ENCODE measurements at places on chromosomes 7 and 10.

DNA sequence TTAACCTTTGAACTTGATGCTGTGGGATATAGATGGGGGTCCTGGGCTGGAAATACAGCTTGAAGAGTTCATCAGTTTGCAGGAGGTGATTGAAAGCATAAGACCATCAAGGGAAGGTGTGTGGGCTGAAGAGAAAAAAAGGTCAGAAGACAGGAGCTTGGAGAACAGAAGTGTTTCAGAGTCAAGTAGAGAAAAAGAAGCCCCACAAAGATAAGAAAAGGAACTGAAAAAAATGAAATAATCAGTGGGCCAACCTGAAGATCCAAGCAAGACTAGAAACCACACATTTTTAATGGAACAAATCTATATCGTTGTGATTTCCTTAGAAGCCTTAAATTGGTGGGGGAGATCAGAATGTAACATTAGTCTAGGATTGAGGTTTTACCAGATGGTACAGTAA is 22.5 kb downstream of the ZEB1 start:
- DNase-seq, result no peak

- no peak for DNase-seq
These were observed 2.0 kb upstream of the SFTPA1 start for GRCh38 chr10:79608505-79609375.

DNA sequence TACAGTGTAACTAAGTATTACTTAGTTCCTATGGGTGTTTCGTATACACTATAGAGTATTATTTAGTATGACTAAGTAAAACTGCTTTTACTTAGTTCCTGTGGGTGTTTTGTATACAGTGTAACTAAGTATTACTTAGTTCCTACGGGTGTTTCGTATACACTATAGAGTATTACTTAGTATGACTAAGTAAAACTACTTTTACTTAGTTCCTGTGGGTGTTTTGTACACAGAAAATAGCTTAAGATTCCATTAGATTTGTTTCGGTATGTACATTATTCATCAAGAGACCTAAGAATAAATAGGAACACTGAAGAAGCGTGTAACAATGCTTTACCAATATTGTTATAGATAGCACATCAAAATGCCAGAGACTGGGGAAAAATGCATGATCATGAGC is 25.0 kb downstream of the IGF2BP3 start:
- no peak for DNase-seq

DNA sequence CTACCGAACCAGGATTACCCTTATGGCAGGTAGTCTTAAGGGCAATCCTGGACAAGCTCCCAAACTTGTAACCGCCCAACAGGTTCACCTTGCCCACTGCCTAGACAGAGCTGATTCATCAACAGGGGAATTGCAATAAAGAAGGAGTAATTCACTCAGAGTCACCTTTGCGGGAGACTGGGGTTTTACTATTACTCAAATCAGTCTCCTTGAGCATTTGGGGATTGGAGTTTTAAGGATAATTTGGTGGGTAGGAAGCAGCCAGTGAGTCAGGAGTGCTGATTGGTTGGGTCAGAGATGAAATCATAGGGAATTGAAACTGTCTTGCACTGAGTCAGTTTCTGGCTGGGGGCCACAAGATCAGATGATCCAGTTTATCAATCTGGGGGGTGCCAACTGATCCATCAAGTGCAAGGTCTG is 25.3 kb downstream of the HK1 start:
- DNase-seq, result no peak

GRCh38 chr10:112622786-112623185 is 175.8 kb downstream of the VTI1A start:
- no peak for DNase-seq

DNA sequence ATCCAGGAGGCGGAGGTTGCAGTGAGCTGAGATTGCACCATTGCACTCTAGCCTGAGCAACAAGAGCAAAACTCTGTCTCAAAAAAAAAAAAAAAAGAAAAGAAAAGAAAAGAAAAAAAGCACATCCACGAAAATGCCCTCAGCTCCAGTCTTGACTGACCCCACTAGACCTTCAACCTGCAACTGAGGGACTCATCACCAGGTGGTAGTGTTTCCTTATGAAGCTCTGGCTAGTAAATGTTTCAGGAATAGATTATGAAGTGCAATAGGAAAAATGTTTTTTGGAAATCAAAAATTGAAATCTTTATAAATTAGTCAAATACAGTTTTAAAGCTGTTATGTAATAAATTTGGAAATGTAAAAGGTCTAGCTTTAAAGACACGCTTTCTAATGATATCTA is 22.4 kb downstream of the TLL2 start:
- DNase-seq, result no peak

GRCh38 chr7:87806150-87806549 is 70.0 kb downstream of the SLC25A40 start:
- no peak for DNase-seq

- no peak for DNase-seq
These were observed 48.8 kb upstream of the RASGEF1A start for GRCh38 chr10:43315535-43316207.

- DNase-seq, result no peak
These were observed 449.7 kb upstream of the KLF6 start for GRCh38 chr10:4234661-4235060.

DNA sequence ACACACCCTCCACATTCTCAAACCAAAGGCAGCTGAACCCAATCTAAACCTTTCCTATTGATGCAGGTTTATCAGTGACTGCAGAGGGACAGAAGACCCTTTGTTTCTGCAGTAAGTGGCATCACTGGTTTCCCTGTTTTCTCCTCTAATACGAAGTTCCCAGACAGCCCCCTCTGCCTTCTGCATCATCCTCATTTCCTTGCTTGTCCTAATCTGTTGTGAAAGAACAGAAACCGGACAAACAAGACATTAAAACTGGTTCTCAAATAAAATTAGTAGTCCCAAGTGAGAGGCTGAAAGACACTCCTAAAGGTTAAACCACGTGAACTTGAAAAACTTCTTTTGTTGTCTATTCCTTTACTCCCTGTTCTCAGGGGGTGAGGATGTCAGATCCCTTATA is 10.1 kb upstream of the ADRB1 start:
- no peak for DNase-seq

- no peak for DNase-seq
These were observed 1.0 kb upstream of the KIAA1549 start for GRCh38 chr7:138982204-138982623.

GRCh38 chr10:46282842-46283574 is 3.8 kb upstream of the ANTXRL start:
- DNase-seq, result no peak

GRCh38 chr10:13092291-13093102 is 7.5 kb upstream of the OPTN start:
- DNase-seq, result no peak

- DNase-seq, result no peak
These were observed 1106.8 kb upstream of the LRRTM3 start for GRCh38 chr10:65818990-65819389.

- DNase-seq, result no peak
These were observed 30.7 kb upstream of the ANTXRL start for GRCh38 chr10:46255801-46256747.

GRCh38 chr7:123977081-123977480 is 52.0 kb downstream of the SPAM1 start:
- no peak for DNase-seq

DNA sequence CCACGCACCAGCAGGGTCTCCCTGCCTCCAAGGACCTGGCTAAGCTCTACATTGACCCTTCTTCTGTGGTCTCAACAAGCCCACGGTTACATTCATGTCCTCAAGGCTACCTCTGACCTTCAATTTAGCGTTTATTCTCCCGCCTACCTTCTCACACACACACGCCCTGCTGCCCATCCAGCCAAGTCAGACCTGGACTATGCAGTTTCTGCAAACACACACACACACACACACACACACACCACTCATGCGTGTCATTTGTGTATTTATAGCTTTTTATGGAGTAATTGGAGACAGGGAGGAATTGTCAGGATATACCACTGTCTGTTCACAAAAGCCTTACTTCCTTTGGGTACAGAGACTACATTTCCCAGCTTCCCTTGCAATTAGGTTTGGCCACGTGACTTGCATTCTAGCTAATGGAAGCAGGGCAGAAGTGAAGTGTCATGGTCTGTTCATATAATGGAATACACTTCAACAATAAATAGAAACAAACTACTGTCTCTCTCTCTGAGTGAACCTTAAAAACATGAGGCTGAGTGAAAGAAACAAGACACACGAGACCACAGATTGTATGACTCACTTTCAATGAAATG is 53.8 kb upstream of the CPXM2 start:
- DNase-seq, result no peak

- peak; percentile 42 for DNase-seq
These were observed 35.2 kb downstream of the SGCE start for GRCh38 chr7:94620703-94621118.

- DNase-seq, result no peak
These were observed 13.9 kb downstream of the FIGNL1 start for GRCh38 chr7:50436133-50436806.

DNA sequence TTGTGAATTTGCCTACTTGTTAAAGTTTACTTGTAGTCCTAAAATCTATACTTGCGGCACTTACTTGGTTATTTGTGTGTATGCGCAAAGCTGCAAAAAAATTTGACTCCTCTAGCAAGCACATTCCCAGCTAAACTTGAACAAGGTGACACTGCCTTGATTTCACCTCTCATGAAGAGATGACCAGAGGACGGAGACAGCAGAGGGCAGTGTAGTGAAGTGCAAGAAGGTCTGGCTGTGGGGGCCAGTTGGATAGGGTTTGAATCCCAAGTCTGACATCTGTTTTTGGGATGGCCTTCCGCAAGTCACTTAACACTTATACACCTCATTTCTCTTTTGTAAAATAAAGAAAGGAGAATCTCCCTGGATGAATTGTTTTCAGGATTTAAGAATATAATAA is 15.7 kb downstream of the SLK start:
- no peak for DNase-seq

- DNase-seq, result no peak
These were observed 8.6 kb downstream of the ADRB1 start for GRCh38 chr10:114052255-114052654.

GRCh38 chr10:71293446-71294084 is 25.5 kb upstream of the SLC29A3 start:
- DNase-seq, result no peak

GRCh38 chr10:97713339-97713825 is at the start of gene MARVELD1:
Gene MARVELD1, plus strand, starts transcription at chr10:97713730. Its CDS starts 147 bp downstream, at chr10:97713877.
- DNase-seq, result peak; percentile 71

DNA sequence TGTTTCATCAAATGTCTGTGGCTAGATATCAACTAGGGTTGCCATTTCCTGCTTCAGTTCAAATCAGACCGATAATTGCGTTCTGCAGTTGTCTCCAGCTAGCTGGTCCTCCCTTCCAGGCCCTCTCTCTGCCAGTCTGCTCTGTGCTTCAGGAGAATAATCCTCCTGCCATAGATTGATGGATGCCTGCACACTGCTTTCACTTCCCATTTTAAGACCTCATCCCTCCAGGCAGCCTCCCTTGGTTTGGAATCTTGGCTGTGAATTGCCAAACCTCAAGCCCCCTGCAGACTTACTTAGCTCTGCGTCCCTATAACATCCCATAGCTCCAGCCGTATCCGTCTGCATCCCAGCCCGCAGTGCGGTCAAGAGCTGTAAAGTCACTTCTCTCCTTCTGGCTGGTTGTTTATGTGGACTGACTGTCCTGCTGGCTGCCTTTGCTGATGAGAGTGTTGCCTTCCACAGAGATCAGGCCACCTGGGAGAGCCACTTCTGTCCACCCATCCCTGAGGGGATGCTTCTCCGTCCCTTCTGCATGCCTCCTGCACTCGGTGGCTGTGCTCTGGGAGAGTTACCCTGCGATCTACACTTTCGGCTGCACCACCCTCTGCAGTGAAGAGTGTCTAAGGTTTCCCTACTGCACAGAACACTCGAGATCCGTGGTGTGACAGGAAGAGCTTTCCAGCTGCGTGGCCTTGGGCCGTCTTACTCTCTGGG is 22.4 kb upstream of the KLF6 start:
- DNase-seq, result no peak

DNA sequence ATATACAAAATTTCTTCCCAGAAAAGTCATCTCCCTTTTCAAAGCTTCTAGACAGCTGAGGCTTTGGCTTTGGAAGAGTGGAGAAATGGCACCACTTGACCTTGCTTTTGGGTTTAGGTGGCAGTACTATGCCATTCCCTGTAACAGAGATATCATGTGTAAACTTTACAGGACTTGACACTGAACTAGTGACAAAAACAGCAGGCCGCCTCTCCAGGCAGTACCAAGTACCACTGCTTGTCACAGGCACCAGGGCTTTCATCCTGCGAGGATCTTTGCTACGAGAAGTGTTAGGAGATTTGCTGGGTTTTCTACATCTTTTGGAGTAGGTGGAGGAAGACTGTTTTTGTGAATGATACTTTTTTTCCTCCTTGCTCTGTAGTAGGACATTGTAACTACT is 32.6 kb upstream of the ANLN start:
- no peak for DNase-seq

DNA sequence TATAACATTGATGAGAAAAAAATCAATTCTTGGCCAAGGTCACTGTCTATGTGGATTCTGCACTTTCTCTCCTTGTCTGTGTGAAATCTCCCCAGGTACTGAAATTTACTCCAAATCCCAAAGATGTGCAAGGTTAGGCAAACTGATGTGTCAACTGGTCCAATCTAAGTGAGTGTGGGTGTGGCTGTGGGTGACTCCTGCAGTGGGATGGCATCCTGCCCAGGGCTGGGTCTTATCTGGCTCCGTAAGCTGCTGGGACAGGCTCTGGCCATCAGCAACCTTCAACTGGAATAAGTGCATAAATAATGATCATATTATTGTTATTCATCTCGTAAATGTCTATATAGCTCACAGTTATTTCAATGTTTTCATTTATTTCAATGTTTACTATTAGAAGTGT is 79.3 kb downstream of the JCAD start:
- DNase-seq, result no peak

DNA sequence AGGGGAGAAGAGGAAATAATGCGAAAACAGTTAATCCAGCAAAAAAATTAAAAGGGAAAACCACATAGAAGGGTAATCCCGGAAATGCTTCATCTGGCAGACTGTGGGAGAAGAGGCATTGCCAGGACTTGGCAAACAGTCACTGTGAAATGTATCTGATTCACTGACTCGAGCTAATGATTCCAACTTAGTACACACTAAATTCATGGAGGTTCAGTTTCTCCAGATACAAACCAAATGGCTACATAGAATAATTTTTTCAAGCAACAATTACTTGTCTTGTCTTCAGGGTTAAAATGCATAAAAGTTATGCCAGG is 36.4 kb downstream of the GDI2 start:
- peak; percentile 24 for DNase-seq

DNA sequence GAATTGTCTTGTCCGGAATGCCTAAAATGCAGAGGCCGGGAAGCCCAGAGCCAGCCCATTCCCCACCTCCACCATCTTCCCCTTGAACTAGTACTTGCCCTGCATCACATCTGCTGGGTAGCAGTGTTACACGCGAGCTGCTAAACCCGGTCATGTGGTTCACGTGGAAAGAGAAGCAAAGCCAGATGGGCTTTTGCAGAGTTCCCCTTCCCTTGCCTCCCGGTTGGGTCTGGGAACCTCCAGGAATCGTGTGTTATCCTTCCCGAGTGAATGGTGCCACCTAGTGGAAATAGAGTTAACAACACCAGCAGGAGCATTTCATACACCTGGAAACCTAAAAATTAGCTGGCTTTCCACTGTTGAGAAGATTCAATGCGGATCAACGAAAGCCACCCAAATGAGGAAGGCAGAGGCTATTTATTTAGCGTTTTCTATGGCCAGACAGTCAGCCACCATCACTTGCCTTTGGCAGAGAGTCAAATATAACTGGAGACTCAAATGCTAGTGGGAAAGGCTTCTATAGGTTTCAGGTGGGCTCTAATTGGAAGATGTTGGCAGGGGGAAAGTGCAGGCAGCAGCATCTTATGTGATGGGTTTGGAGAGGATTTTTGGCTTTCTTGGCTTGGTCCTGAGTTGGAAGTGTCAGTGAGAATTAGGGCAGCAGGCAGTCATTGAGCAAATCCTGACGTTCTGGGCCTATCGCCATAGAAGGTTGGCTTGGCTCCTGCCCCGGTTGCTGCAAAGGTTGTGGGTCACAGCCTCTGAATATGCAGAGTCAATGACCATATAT is 12.9 kb upstream of the DENND2A start:
- DNase-seq, result peak; percentile 75
